ENCODE measurements at places on chromosomes 1 and 21.

- peak; percentile 23 for DNase-seq
These were observed 351.3 kb upstream of the RUNX1 start for GRCh38 chr21:35400233-35400939.

DNA sequence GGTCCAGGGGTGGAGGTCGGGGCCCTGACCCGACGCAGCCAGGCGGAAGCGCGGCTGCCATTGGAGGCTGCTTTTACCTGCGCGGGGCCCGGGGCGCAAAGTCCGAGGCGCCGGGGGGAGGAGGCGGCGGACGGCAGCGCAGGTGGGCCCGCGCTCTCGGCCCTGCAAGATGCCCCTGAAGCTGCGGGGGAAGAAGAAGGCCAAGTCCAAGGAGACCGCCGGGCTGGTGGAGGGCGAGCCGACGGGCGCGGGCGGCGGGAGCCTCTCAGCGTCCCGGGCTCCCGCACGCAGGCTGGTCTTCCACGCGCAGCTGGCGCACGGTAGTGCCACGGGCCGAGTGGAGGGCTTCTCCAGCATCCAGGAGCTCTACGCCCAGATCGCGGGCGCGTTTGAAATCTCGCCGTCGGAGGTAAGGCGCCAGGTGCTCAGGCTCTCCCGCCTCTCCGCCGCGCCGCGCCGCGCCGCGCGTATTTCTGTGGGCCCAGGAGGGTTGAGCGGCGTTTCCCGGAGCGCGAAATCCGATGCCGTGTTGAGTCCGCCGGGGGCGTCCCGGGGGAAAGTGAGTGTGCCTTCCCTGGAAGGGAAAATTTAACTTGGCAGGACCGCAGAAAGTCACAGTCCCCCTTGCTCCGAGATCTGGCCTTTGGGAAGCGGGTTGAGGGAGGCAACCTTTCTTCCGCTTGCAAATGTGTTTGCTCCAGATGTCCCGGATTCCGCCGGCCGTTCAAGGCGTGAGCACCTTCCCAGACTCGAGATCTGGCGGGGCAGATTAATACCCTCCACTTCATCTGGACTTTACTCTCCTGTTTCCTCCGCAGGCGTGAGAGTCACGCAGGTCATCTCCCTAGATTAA is at the start of gene GIPC2:
Gene GIPC2, plus strand, starts transcription at position 41 of the 853 bp plus-strand sequence. Its CDS starts 129 bp downstream, at position 170.
- DNase-seq = peak; percentile 26

DNA sequence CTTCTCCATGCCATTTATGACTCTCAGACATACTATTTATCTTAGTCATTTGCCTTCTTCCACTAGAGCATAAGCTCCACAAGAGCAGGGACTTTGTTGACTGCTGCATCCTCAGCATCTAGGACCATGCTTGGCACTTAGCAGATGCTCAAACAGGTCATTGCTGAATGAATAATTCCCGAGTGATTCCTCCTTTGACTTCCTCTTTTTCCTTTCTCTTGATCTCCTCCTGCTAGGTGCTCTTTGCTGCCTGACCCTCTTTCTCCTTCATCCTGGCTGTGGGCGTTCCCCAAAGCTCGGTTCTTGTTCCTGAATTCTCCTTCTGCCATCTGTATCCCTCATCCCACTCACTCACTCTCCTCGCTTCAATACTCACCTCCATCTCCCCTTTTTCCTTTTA is 23.5 kb downstream of the SYT6 start:
- DNase-seq = no peak

DNA sequence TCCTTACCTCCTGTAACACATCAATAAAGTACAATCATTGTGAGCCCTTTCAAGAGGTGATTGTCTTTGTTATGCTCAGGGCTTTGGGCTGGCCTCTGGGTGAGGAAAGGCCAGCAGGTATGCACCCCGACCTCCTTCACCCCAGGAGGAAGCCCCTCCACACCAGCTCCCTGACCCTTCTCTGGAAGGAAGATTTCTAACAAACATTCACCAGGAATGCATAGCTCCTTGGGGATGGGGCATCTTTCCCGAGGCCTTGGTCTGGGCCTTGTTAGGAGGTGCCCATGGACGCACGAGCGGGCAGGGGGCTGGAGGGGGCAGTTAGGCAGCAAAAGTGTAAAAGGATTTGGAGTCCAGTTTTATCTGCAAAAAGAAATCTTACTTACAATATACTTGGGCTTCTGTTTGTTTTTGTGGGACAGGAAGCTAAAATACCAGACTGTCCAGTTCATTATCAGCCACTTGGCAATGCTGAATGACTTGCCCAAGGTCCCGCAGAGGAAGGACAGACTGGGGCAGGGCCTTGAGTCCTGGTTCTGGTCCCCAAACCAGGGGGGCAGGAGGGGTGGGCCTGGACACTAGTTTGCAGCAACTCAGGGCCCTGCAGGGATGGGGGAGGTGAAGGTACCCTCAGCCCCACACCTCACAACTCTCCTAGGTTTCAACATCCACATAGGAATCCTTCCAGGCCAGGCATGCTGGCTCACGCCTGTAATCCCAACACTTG is 10.1 kb downstream of the ZC3H12A start:
- no peak for DNase-seq

- peak; percentile 75 for DNase-seq
These were observed at the start of gene HES4 for GRCh38 chr1:999725-1000356. Gene HES4, minus strand, starts transcription at chr1:1000097. Its CDS starts 124 bp downstream, at chr1:999973.

GRCh38 chr1:247360116-247360898 is 28.6 kb upstream of the ZNF496 start:
- no peak for DNase-seq

GRCh38 chr1:31364561-31365250 is 8.2 kb downstream of the FABP3 start:
- no peak for DNase-seq

GRCh38 chr21:37683396-37684114 is 232.7 kb downstream of the KCNJ6 start:
- DNase-seq = no peak

DNA sequence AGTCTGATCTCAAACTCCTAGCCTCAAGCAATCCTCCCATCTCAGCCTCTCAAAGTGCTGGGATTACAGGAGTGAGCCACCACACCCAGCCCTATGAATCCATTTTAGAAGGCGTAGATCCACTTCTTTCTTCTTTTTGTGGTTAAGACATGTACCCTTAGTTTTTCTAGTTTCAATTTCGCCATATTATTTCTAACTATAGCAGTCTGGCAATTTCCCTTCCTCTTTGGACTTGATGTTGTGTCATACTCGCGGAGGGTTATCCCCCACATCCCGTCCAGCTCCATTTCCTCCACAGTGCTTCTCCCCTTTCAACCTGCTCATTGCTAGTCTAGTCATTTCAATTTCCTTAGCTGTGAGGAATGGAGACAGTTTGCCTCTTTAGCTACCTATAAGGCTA is 5.2 kb upstream of the LRRC8D start:
- no peak for DNase-seq

- DNase-seq = peak; percentile 96
These were observed 11.4 kb downstream of the UBASH3A start for GRCh38 chr21:42414928-42415769.

DNA sequence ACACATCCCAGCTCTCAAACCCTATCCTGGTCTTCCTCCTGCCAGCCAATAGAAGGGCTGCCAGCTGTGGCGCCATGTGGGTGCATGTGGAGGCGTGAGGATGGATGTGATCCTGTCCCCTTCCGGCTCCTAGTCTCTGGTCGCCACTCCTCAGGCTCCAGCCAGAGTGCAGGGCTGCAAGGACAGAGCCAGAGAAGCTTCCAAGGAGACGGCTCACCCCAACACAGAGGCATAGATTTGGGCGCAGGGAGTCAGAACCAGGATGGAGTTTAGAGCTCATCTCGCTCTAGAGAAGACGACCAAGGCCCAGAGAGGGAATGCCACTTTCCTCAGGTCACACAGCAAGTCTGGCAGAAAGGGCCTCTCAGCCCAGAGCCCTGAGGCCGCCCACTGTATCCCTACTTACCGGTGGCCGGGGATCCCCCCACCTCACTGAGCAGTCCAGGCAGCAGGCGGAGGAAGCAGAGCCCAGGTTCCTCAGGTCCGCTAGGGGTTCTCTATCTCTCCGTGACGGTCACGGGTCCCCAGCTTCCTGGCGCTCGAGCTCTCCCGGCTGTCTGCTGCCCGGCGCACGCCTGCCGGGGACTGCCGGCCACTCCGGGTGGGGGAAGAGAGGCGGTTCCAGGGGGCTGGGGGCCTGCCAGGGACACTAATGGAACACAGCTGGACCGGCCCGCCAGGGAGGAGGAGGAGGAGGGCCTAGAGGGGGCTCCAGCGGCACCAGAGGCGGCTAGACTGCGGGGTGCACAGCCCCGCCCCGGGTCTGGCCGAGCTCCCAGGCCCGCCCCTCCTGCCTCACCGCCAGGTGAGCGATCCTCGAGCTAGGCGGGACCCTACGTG is at the start of gene COL16A1:
Gene COL16A1, minus strand, starts transcription at position 587 of the 840 bp plus-strand sequence. CDS start 1,824 bp downstream, outside the sequence.
- DNase-seq = no peak

DNA sequence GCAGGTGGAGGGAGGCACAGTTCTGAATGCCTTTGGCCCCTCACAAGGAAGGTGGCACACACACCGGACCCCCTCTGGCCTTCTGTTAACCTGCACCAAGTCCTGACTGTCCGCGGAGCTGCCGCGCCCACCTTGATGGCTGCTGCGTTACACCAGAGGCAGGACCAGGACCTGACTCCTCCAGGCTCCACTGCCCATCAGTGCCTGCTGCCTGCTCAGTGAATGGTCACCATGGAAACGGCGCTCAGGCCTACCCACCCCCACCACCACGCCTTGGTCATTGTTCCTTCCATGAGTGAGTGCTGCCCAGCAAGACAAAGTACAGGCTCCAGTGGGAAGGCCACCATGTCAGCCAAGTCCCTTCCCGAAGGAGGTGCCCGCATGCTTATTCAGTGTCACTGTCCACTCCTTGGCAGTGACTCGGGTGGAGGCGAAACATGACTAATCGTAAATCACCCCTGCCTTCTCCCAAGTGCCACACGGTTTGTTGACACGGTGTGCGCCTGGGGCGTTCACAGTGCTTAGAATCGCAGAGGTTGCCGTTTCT is 57.3 kb downstream of the SLC37A1 start:
- DNase-seq = no peak

GRCh38 chr21:38266732-38267131 is 9.9 kb downstream of the KCNJ15 start:
- no peak for DNase-seq

DNA sequence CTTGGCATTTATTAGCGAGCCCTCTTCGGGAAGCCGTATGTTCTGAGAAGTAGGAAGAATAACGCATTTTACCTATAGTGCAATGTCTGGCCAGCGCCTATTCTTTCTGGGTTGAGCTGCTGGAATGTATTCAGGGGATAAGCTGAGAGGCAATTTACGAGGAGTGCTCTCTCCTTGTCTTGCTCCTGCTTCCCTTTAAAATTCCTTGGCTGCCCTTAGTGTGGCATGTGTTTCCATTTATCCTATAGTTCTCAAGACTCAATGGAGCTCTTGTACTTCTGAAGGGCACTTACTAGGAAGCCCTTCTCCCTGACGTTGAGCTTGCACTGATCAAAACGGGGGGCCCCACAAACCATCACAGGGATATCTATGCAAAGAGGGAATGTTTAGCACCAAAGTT is 364.6 kb downstream of the DISC1 start:
- no peak for DNase-seq
